Fibroblast of skin of abdomen (primary cell): ENCODE measurements at places on chromosomes 6 and 20.

- peak; percentile 46 for DNase-seq
Measured at GRCh38 chr6:37021356-37022129, 16.1 kb downstream of the FGD2 start.

DNA sequence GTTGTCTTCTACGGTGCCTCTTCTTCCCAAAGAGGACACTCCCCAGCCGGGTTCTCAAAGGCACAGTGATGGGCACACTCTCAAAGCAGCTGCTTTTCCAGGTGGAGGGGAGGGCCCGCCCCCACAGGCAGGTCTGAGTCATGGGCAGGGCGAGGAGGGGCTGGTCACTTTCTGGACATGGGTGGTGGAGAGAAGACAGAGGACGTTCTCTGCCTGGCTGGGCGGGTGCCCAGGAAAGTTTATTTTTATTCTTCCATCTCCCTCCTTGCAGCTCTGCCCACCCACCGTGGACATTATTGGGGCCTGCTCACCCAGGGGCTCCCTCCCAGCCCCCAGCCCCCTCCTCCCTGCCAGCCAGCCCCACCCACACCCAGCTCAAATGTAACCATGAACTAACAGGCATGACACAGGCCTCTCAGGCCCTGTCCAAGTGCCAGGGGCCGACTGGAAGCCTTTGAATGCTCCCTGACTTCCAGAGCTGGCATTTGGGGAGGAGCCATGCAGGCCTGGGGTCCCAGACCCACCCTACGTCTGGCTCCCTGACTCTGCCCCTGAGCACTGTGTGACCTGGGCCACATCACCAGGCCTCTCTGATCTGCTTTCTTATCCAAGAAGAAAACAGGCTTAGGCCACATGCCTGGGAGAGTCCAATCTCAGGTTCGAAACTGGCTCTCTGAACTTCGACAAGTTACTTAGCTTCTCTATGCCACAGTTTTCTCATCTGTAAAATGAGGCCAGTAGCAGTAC lies 8.0 kb downstream of the TGM2 start:
- DNase-seq = no peak

DNA sequence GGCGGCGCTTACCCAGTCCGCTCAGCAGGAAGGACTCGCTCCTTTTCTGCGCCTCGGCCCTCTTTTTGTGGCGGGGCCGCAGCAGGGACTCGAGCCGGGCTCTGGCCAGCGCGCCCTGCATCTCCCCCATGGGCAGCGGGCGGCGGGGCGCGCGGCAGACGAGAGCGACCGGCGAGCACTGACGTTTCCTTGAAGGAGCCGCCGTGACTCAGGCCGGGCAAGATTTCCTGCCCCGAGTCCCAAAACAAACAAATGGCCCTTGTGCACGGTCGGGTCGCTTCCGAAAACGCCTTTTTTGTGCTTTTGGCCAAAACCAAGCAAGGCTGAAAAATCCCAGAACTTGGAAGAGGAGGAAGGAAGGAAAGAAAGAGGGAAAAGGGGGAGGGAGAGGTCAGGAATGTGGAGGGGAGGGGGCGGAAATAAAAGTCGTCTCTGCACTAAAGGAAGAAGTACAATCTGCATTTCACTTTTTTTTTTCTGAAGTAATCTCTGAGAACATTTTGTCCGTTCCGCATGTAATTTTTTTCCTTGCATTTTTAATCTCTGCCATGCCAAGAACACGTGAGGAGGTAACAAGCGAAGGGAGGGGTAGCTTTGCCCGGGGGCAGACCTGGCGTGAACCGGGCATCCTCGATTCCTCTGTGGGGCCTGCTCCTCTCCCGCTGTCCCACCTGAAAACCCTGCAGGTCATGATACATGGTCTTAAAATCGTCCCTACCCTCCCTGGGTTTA lies 123.3 kb upstream of the SLC2A12 start:
- DNase-seq = peak; percentile 70

DNA sequence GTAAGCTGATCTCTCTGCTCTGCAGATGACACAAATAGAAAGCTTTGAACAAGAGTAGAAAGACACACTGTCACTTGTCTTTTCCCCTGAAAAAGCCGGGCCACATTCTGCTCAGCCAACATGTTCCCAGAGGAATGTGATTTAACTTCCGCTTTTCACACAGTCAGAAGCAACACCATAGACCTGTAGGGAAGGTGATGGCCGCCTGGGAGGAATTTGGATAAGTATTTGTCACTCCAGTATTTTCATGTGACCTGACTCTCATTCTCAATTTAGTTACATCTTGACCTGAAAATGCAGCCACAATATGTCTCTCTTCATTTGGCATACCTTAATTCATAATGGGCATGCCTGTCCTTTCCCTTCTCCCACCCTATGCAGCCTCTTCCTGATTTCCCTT lies 2.0 kb upstream of the GRM1 start:
- DNase-seq = no peak

DNA sequence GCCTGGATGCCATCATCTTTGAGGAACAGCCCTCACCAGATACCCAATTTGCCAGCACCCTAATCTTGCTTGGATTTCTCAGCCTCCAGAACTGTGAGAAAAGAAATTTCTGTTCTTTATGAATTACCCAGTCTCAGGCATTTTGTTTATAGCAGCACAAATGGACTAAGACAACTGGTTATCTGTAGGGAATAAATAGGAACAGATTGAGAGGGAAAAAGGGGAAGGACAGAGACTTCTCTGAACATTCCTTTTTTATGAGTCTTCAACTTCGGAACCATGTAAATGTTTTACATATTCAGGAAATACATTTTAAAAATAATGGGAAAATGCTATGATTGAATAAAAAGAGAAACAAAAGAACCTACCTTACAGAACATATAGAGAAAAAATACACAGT lies 20.9 kb downstream of the KCTD20 start:
- DNase-seq = peak; percentile 47

- no peak for DNase-seq
Measured at GRCh38 chr6:105851606-105852005, 234.5 kb upstream of the PRDM1 start.
